ENCODE measurements at places on chromosomes 13 and 19.

GRCh38 chr13:95185311-95185710 lies 115.9 kb downstream of the ABCC4 start:
- DNase-seq = no peak

- no peak for DNase-seq
Measured at GRCh38 chr13:30413842-30414241, 8.5 kb upstream of the UBE2L5 start.

GRCh38 chr19:4647676-4648644 lies 8.6 kb downstream of the TNFAIP8L1 start:
- peak; percentile 29 for DNase-seq

GRCh38 chr13:55788548-55788947 lies 1352.2 kb upstream of the PRR20A start:
- DNase-seq = no peak

DNA sequence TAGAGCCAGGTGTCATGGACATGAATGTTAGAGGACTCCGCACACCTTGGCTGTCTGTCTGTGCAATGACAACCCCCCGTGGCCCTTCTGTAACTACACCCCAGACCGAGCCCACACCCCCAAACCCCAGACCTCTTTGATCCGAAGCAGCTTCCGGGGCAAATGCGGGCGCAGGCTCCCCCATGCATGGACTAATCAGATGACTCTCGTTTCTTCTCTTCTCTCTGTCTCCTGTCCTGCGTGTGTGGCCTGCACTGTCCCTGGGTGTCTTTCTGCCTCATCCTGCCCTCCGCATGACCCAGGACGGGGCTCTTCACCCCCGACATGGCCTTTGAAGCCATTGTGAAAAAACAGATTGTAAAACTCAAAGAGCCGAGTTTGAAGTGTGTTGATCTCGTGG lies 38.9 kb downstream of the TMED1 start:
- no peak for DNase-seq

- no peak for DNase-seq
Measured at GRCh38 chr13:103694471-103694870, 628.3 kb upstream of the SLC10A2 start.

Data from fibroblast of skin of back (primary cell).